ENCODE measurements at places on chromosomes 4 and X.

- DNase-seq, result no peak
These were observed 38.8 kb upstream of the UGDH start for GRCh38 chr4:39565878-39566600.

GRCh38 chr4:189084671-189085070, 856.0 kb upstream of the FRG1 start:
- DNase-seq, result no peak

DNA sequence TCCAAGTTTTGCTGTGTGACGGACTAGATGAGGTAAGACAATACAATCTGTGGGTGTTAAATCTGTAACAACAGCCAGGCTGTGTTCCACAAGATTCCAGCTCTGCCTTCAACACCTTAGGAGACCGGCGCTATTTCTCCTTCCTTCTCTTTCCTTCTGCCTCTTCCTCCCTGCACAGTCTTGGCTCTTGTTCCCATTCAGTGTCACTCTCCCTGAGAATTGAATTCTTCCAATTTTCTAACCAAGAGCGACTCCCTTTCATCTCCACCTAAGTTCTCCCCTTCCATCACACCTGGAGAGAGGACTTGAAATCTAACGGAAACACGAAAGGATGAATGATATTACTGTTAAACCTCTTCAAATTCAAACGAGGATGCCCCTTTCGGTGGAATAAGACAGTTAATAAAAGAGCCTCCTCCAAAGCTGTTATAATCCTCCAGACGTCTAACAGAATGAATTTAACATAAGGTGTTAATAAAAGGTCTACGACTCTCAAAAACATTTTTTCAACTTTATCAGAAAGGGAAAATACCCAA, 2.7 kb downstream of the EPHA5 start:
- no peak for DNase-seq

- no peak for DNase-seq
These were observed 226.7 kb upstream of the MAD2L1 start for GRCh38 chr4:120293341-120293740.

- no peak for DNase-seq
These were observed 11.3 kb upstream of the UGT2A3 start for GRCh38 chr4:68962868-68963267.

GRCh38 chrX:15151267-15152186, 118.4 kb downstream of the ASB9 start:
- DNase-seq, result no peak

DNA sequence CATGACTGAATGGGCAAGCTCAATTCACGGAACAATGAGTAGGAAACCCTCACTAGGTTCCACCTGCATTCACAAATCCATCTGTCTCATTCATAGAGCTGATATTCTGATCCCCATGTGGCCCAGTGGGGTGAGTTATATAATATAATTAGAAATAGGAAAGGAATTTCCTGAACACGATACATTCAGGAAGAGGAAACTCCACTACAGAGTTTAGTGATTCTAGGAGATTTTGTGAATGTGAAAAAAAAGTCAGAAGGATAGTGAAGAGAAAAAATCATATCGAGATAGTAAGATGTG, 471.2 kb downstream of the GASK1B start:
- no peak for DNase-seq

- DNase-seq, result no peak
These were observed 5.6 kb downstream of the PCDH18 start for GRCh38 chr4:137526681-137527080.

DNA sequence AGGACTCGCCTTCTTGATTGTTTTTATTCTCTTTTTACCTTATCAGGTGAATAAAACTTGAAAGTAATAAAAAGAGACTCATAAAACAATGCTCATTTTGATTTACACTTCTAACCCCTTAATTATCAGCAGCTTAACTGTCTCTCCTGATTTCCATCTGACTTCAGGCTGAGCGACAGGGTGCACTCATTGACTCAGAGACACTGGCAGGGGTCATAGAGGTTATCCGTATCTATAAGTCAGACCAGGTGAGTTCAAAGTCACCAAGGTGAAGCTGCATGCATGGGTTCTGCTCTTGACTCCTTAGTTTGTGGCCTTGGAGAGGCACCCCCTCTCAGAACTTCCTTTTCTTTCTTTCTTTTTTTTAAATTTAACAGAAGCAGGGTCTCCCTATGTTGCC, 116.4 kb upstream of the SLC34A2 start:
- no peak for DNase-seq

- DNase-seq, result no peak
These were observed 43.7 kb downstream of the BBS12 start for GRCh38 chr4:122775987-122776836.

Measured in GM10248 (cell line).